Tracheal epithelial cell (primary cell): ENCODE measurements at places on chromosomes 5 and 9. TPM values are rescaled to one million over a fixed set of nuclear protein-coding genes. Genes with fewer than 3 reads are reported as not detected.

Gene MYMK
- total RNA-seq: not detected in 2 replicates

Gene DOCK8
- total RNA-seq: 0.24 and 0.85 TPM in 2 replicates

Gene FRMPD1
- total RNA-seq: under 0.01 TPM in 1 of 2 replicates, not detected in the other

Gene TRAF1
- 0.85 and 6.3 TPM in 2 replicates for total RNA-seq

Gene GRXCR2
- total RNA-seq: not detected in 2 replicates

Gene CMYA5
- total RNA-seq: 0.21 and 0.24 TPM in 2 replicates

Gene AJM1
- total RNA-seq: 1.1 and 1.7 TPM in 2 replicates

Gene CTSL
- 67.6 and 90.8 TPM in 2 replicates for total RNA-seq

Gene GSN
- total RNA-seq: 529 and 658 TPM in 2 replicates

Gene MSMP
- total RNA-seq: not detected in 2 replicates

Gene PLPP6
- 7.7 and 10.4 TPM in 2 replicates for total RNA-seq

Gene GPR151
- total RNA-seq: not detected in 2 replicates
